ENCODE measurements at places on chromosomes 13 and 19. TPM values are rescaled to one million over a fixed set of nuclear protein-coding genes. Genes with fewer than 3 reads are reported as not detected.

The ZNF599 gene
- 5.2 TPM for total RNA-seq

The PRSS57 gene
- 0.86 TPM for total RNA-seq

The ZNF525 gene
- total RNA-seq = 26.6 TPM

The F2RL3 gene
- total RNA-seq = not detected

The CAPN12 gene
- total RNA-seq = 11.9 TPM

- DNase-seq = no peak
Observed at GRCh38 chr13:42760951-42761350, 20.4 kb upstream of the FAM216B start.

- DNase-seq = no peak
Observed at GRCh38 chr19:5218255-5218855, 122.3 kb downstream of the PTPRS start.

GRCh38 chr19:42255766-42256745 lies 1.1 kb upstream of the ERF start:
- DNase-seq = no peak

- DNase-seq = no peak
Observed at GRCh38 chr13:76610819-76611415, 275.3 kb downstream of the KCTD12 start.
